ENCODE measurements at places on chromosomes 5 and 9.

- no peak for DNase-seq
These were observed 147.5 kb upstream of the PHYKPL start for GRCh38 chr5:178380086-178380485.

- no peak for DNase-seq
These were observed 126.6 kb upstream of the IL12B start for GRCh38 chr5:159456722-159457465.

DNA sequence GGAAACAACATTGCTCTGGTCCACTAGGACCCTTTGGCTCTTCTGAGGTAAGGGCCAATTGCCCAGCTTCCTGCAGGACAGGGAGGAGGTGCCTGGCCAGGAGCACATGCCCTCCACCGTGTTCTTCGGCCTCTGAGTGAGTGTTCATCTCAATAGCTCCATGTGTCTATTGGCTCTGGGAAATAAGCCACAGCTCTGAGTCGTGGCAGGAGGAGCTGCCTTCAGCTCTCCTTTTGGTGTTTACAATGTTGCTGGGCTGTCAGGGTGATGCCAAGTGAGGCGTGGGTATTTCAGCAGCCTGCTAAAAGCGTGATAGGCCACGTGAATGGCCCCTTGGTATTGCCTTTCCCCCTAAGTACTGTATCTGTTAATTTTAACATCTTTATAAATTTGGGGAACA lies 26.6 kb downstream of the GADD45G start:
- DNase-seq, result no peak

GRCh38 chr5:96968074-96968473 lies 32.2 kb downstream of the LNPEP start:
- DNase-seq, result no peak

GRCh38 chr5:115601701-115602590 lies at the start of gene TICAM2:
Gene TICAM2 (minus strand): TSS chr5:115602479. CDS start chr5:115581256, 21,223 bp downstream.
- peak; percentile 15 for DNase-seq

- no peak for DNase-seq
These were observed 70.7 kb downstream of the CSNK1G3 start for GRCh38 chr5:123582550-123583285.

GRCh38 chr5:41574391-41574790 lies 64.0 kb upstream of the PLCXD3 start:
- DNase-seq, result no peak

DNA sequence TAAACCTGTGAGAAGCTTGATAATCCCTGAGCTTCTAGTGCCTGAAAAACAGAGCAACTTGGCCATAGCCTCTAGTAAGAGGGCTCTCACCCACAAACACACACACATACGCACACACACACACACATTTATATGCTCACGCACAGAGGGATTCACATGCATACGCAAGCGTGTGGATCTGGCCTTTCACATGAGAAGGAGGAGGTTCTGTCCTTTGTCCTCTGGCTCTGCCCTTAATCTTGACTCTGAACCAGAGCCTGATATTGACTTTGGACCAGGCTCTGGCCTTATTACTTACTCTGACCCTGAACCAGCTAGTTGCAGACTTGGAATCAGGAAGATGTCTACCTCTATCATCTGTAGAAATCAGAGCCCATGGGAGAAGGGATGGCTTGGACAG lies 10.0 kb upstream of the P4HA2 start:
- DNase-seq, result no peak

DNA sequence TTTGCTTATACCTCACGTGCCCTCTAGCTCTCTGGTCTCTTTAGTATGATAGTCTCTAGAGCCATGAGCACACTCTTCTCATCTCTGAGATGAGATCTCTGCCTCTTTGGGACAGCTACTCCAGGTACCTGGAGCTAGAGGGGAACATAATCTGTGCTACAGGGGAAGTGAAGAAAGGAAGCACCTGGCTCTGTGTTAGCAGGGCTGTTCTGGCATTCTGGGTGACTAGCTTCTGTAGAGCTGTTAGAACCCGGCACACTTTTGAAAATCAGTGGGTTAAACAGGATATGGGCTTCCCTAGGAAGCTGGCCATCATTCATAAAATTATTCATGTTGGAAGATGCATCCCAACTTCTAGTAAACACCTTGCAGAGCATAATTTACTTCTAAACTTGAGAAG lies 224.8 kb downstream of the MCTP1 start:
- DNase-seq, result no peak
